ENCODE measurements at places on chromosomes 12 and 14. TPM values are rescaled to one million over a fixed set of nuclear protein-coding genes. Genes with fewer than 3 reads are reported as not detected.

- H3K27ac ChIP-seq, result no peak overlapping the region
- no peaks in the 10 kb centered on the region for H3K36me3 ChIP-seq
- H3K4me3 ChIP-seq, result no peak overlapping the region
- no peak for DNase-seq
- peaks cover 38% of the 10 kb centered on the region for H3K4me1 ChIP-seq
Measured at GRCh38 chr14:69605738-69606137, 5.7 kb upstream of the SUSD6 start.

DNA sequence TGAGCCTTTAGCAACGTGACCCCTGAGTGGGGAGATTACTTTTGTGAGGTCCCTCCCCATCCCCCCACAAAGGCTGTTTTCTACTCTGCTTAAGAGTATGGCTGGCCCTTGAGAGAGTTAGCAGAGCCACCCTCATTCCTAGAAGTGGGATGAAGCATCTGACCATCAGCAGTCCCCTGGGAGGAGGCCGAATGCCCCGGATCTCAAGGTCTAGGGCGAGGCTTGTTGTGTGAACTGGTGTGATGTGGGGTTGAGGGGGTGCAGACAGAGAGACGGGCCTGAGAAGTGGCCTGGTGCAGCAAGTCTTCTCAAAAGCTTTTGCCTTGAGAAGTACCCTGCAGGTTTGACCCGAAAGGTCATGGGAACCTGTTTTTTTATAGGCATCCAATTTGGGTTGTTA lies 153.0 kb upstream of the FKBP4 start:
- no peak for DNase-seq
- H3K27ac ChIP-seq, result no peak overlapping the region
- H3K4me1 ChIP-seq, result peaks cover 12% of the 10 kb centered on the region
- H3K4me3 ChIP-seq, result no peak overlapping the region

- no peaks in the 10 kb centered on the region for H3K4me1 ChIP-seq
- DNase-seq, result no peak
- no peaks in the 10 kb centered on the region for H3K36me3 ChIP-seq
Measured at GRCh38 chr14:27079716-27080115, 481.9 kb upstream of the NOVA1 start.

The PLEKHD1 gene
- 0.12 TPM for total RNA-seq

The SINHCAF gene
- total RNA-seq, result 277 TPM

- no peak for DNase-seq
- peaks cover 31% of the 10 kb centered on the region for H3K4me1 ChIP-seq
- peaks cover 54% of the 10 kb centered on the region for H3K36me3 ChIP-seq
- no peak overlapping the region for H3K4me3 ChIP-seq
Measured at GRCh38 chr12:31899109-31899508, 60.1 kb upstream of the RESF1 start.

DNA sequence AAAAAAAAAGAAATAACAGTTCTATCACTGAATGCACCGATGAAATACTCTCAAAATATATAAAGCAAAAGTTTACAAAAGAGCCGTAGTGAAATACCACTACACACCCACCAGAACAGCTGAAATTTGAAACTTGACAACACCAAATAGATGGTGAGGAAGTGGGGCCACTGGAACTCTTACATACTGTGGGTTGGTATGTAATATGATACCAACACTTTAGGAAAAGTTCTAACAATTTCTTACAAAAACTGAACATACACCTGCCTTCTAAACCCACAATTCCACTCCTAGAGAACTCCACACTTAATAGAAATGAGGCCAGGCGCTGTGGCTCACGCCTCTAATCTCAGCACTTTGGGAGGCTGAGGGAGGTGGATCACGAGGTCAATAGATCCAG lies 14.1 kb downstream of the EIF5 start:
- H3K27ac ChIP-seq, result no peak overlapping the region
- H3K4me1 ChIP-seq, result no peaks in the 10 kb centered on the region

DNA sequence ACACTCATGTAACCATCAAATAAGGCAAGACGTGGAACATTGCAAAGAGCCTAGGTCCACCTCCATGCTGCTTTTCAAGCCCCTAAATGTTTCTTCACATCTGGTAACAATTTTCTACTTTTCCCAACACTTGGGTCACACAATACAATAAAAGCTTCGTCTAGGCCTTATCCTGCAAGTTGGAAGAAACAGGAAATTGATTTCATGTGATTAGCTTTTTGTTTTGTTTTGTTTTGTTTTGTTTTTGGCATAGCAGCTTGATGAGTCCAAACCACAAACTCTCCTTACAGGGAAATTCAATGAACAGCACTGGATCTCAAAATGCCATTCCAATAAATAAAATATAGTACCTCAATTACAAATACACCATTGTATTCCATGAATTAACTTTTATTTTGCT lies 19.3 kb downstream of the TAS2R50 start:
- no peak overlapping the region for H3K4me3 ChIP-seq
- H3K4me1 ChIP-seq, result no peaks in the 10 kb centered on the region
- H3K27ac ChIP-seq, result no peak overlapping the region
- no peaks in the 10 kb centered on the region for H3K27me3 ChIP-seq
- DNase-seq, result no peak

The RPL10L gene
- not detected for total RNA-seq

The LALBA gene
- not detected for total RNA-seq

DNA sequence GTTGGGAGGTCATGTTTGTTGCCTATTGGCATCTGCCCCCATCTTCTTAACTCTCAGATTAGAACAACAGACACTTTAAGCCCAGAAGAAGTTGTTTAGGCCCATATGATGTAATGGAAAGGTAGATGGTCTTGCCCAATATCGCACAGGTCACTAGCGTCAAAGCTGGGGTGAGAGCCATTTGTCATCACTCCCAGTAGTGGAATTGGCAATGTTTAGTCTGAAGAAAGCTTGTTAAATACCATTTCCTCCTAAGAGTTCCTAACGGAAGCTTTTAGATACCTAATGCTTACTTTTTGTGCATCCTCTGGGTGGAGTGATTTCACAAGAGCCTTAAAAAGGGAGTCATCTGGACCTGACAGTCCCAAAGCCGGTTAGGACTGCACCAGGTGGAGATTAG lies 125.4 kb downstream of the DACT1 start:
- H3K36me3 ChIP-seq, result no peaks in the 10 kb centered on the region
- H3K27me3 ChIP-seq, result no peaks in the 10 kb centered on the region
- no peak overlapping the region for H3K4me3 ChIP-seq
- H3K27ac ChIP-seq, result no peak overlapping the region

Measured in activated CD4-positive, alpha-beta T cell treated with anti-CD3 and anti-CD28 coated beads, Interleukin-2, amount 10 ng/mL, durations not matched to agents 24 days and 14 days (primary cell).